ENCODE measurements at places on chromosomes 2 and 18. TPM values are rescaled to one million over a fixed set of nuclear protein-coding genes. Genes with fewer than 3 reads are reported as not detected.

DNA sequence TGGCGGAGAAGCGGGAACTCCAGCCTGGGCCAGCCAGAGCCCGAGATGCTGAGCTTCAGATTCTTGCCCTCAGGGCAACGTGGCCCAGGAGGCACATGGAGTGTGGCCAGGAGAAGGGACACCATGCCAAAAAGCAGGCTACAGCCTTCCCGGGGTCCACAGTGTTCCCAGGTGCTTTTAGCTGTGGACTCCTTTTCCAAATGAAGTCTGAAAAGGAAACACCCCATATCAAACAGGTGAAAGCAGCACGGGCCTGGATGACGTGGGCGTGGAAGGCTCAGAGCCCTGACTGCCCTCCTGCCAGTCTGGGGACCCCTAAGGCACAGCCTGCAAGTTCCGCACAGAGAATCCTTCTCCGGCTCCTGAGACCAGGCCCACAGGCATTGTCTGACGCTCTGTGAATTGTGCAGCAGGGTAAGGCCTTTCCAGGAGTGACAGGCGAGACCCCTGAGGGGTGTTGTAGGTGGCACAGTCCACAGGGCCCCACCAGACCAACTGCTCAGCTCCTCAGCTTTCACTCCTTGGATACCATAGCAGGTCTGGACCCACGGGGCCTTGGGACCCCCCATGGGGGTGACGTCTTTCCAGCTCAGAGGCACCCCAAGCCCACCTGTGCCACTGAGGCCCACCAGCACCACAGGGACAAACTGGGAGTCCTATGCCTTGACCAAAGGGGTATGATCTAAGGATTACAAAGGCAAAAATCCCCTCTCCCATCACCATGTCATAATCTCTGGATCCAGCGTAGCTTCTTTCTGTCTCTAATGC is 69.6 kb upstream of the RAB6C start:
- H3K36me3 ChIP-seq, result no peaks in the 10 kb centered on the region
- H3K27ac ChIP-seq, result no peak overlapping the region
- H3K4me1 ChIP-seq, result no peaks in the 10 kb centered on the region
- no peak overlapping the region for H3K4me3 ChIP-seq
- DNase-seq, result no peak

OBSL1 gene
- 46.6 TPM for total RNA-seq

GPR45 gene
- not detected for total RNA-seq

HNMT gene
- 0.82 TPM for total RNA-seq

- no peaks in the 10 kb centered on the region for H3K36me3 ChIP-seq
- peak; percentile 20 for DNase-seq
- no peaks in the 10 kb centered on the region for H3K4me1 ChIP-seq
- H3K4me3 ChIP-seq, result no peak overlapping the region
- no peak overlapping the region for H3K27ac ChIP-seq
Measured at GRCh38 chr18:50218432-50219197, 23.7 kb upstream of the MYO5B start.

DNA sequence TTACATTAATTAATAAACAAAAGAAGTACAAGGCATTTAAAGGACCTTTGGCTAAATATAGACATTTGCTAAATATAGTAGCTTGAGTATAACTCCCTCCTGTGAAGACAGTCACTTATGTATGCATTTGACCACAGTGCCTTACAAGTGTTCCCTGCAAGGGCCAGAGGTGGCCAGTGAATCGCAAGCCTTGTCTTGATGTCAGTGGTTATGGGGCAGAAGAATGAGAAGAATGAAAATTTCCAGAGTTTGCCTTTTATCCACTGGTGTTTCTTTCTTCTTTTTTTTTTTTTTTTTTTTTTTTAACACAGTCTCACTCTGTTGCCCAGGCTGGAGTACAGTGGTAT is 1.8 kb downstream of the LRRFIP1 start:
- DNase-seq, result no peak
- H3K27ac ChIP-seq, result no peak overlapping the region
- no peak overlapping the region for H3K4me3 ChIP-seq
- no peaks in the 10 kb centered on the region for H3K4me1 ChIP-seq

DSC1 gene
- total RNA-seq, result not detected

DNA sequence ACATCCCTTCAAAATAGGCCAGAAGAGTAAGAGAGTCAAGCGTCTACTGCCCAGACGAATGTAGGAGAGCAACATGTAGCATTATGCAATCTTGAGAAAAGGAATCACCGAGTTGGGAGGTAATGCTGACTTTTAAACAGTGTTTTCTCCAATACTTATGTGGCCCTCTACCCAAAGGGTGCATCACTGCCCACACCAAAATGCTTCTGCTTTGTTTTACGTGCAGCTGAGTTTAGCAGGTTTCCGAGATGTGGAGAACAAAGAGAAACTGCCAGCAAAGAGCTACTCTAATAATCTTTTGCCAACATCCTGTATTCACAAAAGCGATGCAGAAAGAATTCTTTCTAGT is 63.4 kb upstream of the ZEB2 start:
- no peaks in the 10 kb centered on the region for H3K27me3 ChIP-seq
- H3K4me1 ChIP-seq, result no peaks in the 10 kb centered on the region
- no peak overlapping the region for H3K4me3 ChIP-seq
- no peak overlapping the region for H3K27ac ChIP-seq
- DNase-seq, result no peak
- H3K36me3 ChIP-seq, result no peaks in the 10 kb centered on the region

DNA sequence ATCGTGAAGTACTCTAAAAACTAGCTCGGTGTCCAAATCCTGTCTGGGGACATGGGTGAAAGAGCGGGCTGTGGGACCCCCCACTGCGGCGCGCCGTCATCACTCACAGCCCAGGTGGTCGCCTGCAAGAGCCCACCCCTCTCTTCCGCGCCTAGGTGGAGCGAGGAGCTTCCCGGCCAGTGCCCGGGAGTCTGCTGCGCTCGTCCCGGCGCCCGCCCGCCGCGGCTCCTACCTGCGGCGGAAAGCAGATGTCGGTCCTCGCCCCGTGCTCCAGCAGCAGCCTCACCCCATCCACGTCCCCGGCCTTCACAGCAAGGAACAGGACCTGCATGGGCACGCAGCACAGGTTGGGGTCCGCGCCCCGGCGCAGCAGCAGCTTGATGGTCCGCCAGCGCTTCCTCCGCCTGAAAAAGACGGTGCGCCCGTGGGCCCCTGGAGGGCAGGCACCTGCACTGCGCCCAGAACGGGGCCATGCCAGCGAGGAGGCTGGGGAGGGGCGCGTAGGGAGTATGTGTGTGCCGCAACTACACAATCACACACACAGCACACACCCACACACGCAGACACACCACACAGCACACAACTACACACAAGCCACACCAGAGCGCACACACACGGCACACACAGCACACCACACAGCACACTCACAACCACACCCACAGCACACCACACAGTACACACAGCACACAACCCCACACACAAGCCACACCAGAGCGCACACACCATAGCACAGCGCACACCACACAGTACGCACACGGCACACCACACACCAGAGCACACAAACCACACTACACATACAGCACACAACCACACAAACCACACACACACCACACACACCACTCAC is 37.4 kb downstream of the ANKMY1 start:
- H3K27ac ChIP-seq, result no peak overlapping the region
- peaks cover 2% of the 10 kb centered on the region for H3K36me3 ChIP-seq
- no peak for DNase-seq
- H3K4me3 ChIP-seq, result no peak overlapping the region
- H3K4me1 ChIP-seq, result no peaks in the 10 kb centered on the region
- H3K27me3 ChIP-seq, result no peaks in the 10 kb centered on the region

DNA sequence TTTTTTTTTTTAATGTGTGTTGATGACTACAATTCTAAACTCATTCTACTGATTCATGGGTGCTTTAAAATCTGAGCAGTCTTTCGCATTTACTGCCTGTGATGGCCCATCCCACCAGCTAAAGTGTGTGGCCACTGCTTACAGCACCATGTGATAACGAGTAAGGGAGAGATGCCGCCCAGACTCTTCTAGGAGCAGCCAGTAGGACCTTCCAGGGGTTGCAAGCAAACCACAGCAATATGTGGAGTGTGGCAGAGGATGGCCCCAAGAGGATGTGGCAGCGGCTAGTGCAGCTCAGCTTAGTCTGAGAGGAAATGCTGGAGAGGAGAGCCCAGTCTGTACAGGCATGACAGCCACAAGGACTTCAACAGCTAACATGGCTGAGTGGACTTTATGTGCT is 14.9 kb downstream of the IL1B start:
- no peak overlapping the region for H3K27ac ChIP-seq
- H3K27me3 ChIP-seq, result no peaks in the 10 kb centered on the region
- no peaks in the 10 kb centered on the region for H3K4me1 ChIP-seq
- H3K4me3 ChIP-seq, result no peak overlapping the region
- DNase-seq, result no peak

DNA sequence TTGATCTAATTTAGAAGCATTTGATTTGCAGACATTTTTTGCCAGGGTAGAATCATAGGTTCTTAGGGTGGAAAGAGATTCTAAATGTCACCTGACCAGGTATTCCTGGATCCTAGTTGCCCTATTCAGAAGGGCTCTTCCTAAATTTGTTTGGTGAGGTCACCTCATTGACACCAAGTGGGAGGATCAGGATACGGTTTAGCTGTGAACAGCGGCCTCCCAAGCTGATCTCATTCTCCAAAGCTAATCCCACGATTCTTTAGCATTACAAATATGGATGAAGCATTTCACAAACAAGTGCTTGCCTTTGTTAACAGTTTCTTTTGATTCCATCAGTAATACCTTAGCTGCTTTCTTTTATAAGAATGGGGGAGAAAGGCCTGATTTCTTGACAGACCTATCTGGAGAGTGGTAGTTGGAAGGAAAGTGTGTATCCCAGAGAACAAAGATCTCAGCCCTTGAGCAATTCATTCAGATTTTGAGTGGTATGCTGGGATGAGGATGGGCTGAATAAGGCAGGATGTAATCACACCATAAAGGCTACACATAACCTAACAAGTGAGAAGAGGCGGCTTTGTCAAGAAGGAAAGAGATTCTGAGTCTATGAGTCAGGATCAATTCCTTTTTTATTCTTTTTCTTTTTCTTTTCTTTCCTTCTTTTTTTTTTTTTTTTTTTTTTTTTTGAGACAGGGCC is 16.6 kb downstream of the KCTD1 start:
- H3K4me1 ChIP-seq, result no peaks in the 10 kb centered on the region
- no peak for DNase-seq
- H3K36me3 ChIP-seq, result no peaks in the 10 kb centered on the region
- no peak overlapping the region for H3K4me3 ChIP-seq
- no peak overlapping the region for H3K27ac ChIP-seq
- H3K27me3 ChIP-seq, result no peaks in the 10 kb centered on the region

DNA sequence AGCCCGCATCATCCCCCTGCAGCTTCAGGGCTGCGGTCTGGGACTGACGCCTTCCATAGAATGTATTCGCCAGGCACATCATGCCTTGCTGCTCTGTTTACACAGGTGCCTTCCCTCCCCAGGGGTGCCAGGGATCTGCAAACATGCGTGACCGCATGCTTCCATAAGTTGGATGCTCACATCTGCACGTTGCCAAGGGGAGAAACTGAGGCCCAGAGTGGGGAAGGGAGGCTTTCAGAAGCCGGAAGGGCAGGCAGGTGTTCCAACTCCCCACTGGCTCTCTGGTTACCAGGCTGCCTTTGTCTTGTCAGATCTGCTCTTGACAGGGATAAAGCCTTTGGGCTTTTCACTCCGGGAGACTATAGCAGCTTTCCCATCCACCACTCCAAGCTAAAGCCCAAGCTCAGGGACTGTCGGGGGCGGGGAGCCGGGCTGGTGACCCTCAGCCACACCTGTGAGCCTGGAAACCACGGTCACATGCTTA is 125.8 kb upstream of the TNP1 start:
- DNase-seq, result no peak
- no peak overlapping the region for H3K4me3 ChIP-seq
- peaks cover 5% of the 10 kb centered on the region for H3K27me3 ChIP-seq

GRCh38 chr18:42413870-42414269 is 458.8 kb downstream of the PIK3C3 start:
- DNase-seq, result no peak
- H3K4me3 ChIP-seq, result no peak overlapping the region
- H3K27me3 ChIP-seq, result no peaks in the 10 kb centered on the region
- no peak overlapping the region for H3K27ac ChIP-seq

DNA sequence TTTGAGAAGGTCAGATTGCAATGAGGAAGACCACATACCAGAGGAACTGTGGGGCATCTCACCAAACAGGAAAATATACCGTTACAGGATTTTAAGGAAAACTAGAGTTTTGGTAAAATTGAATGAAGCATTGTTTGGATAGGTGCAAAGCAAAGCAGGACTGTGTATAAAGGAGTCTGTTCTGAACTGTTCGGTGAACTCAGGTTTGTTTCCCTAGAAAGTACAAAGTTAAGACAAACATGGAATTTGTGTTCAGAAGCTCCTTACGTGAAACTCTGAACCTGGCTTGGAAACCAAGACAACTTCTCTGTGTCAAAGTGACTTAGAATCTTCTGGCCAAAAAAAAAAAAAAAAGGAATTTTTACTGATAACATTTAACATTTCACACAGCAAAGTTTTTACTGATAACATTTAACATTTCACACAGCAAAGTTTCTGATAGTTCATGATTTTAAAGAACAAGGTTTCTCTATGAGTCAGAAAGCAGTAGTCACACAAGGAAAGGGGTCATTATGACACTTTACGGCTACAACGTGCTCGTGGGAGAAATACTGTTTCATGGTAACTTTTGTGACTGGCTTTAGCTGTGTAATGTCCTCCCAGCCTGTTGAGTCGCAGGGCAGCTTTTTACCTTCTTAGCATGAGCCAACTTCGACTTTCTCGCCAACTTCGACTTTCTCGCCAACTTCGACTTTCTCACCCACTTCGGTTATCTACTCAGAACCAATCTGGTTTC is 21.2 kb upstream of the TET3 start:
- H3K4me3 ChIP-seq, result no peak overlapping the region
- H3K4me1 ChIP-seq, result no peaks in the 10 kb centered on the region
- no peaks in the 10 kb centered on the region for H3K27me3 ChIP-seq
- H3K36me3 ChIP-seq, result peaks cover 13% of the 10 kb centered on the region
- H3K27ac ChIP-seq, result no peak overlapping the region
